Chondrocyte (in vitro differentiated cells): ENCODE measurements at places on chromosomes 1 and 21. TPM values are rescaled to one million over a fixed set of nuclear protein-coding genes. Genes with fewer than 3 reads are reported as not detected.

The OR6K3 gene
- not detected in 3 replicates for total RNA-seq

The SPRR2A gene
- total RNA-seq, result not detected in 3 replicates

The NBPF20 gene
- total RNA-seq, result 2.7 to 5.7 TPM (median 3.4 TPM) in 3 replicates

The ABCG1 gene
- 0.51 to 1.6 TPM (median 1.6 TPM) in 3 replicates for total RNA-seq

The FCRL2 gene
- not detected in 3 replicates for total RNA-seq

The ERO1B gene
- total RNA-seq, result 2.4 to 3.3 TPM (median 3.1 TPM) in 3 replicates

The GBP7 gene
- total RNA-seq, result not detected in 3 replicates

DNA sequence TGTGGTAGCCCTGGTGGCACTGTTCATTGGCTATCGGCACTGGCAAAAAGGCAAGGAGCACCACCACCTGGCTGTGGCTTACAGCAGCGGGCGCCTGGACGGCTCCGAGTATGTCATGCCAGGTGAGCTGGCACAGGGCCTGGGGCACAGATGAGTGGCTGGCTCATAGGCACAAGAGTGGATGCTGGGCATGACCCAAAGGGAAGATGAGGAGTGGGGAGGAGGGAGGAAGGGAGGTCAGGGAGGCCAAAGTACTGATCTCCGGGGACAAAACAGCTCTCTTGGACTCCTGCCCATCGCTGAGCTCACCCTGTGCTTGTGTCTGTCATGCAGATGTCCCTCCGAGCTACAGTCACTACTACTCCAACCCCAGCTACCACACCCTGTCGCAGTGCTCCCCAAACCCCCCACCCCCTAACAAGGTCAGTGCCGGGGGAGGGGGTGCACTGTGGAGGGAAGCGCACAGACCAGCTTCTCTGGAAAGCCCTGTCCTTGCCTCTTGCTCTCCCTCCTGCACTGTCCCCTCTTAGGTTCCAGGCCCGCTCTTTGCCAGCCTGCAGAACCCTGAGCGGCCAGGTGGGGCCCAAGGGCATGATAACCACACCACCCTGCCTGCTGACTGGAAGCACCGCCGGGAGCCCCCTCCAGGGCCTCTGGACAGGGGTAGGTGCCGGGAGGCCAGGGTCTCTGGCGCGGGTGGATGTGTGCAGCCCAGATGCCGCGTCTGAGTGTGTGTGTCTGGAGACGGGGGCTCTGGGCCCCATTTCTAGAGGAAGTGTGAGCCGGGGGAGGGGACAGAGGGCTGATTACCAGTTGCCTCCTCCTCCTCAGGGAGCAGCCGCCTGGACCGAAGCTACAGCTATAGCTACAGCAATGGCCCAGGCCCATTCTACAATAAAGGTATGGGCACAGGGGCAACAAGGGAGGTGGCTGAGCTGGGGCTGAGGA is 7.3 kb upstream of the LRRC71 start:
- H3K27me3 ChIP-seq, result no peaks in the 10 kb centered on the region
- H3K4me3 ChIP-seq, result no peak overlapping the region
- no peak overlapping the region for H3K27ac ChIP-seq

GRCh38 chr1:190067592-190067991 is 410.1 kb downstream of the BRINP3 start:
- H3K4me3 ChIP-seq, result no peak overlapping the region
- H3K27ac ChIP-seq, result no peak overlapping the region
- no peaks in the 10 kb centered on the region for H3K36me3 ChIP-seq
- DNase-seq, result no peak

- H3K27me3 ChIP-seq, result peaks cover 2% of the 10 kb centered on the region
- H3K27ac ChIP-seq, result no peak overlapping the region
- DNase-seq, result no peak
- no peaks in the 10 kb centered on the region for H3K36me3 ChIP-seq
- no peaks in the 10 kb centered on the region for H3K4me1 ChIP-seq
These were observed 292.9 kb downstream of the PLA2G4A start for GRCh38 chr1:187121661-187122060.

DNA sequence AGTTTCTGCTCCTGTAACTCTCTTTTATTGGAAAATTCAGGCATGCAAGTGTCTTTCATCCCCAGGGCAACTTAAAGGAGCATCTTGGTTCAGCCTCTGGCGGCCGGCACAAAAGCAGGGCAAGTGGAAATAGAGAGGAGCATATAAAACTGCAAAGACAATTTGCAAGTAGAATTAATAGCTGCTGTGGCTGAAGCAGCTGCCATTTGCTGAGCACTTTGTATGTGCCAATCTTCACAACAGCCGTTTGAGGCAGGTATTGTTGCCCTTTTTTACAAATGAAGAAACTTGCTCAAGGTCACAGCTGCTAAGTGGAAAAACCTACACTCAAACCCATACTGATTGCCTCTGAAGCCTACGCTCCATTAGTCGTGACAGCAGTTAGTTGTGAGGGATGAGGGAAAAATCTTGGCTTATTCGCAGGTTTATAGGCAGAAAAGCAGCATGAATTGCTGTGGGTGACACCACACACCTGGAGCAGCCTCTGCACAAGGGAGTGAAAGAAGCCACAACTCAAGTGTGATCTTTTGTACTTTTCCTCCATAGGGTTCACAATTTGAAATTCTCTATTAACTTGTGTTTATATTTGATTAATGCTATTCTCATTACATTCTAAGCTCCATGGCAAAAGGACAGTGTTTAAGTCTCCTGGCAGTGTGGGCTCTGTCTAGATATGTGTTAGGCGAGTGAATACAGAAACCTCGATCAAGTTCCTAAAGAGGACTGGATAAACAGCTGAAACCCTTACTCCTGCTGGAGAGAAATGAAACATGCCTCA is 99.0 kb upstream of the BEND5 start:
- H3K27ac ChIP-seq, result no peak overlapping the region
- H3K36me3 ChIP-seq, result no peaks in the 10 kb centered on the region
- H3K4me1 ChIP-seq, result peaks cover 9% of the 10 kb centered on the region

- peaks cover 7% of the 10 kb centered on the region for H3K4me1 ChIP-seq
- no peak overlapping the region for H3K27ac ChIP-seq
- H3K36me3 ChIP-seq, result no peaks in the 10 kb centered on the region
- DNase-seq, result no peak
These were observed 16.5 kb upstream of the PARP1 start for GRCh38 chr1:226424221-226425003.

- no peak for DNase-seq
- H3K4me1 ChIP-seq, result peaks cover 62% of the 10 kb centered on the region
- H3K27ac ChIP-seq, result no peak overlapping the region
- peaks cover 17% of the 10 kb centered on the region for H3K36me3 ChIP-seq
- no peaks in the 10 kb centered on the region for H3K27me3 ChIP-seq
- H3K4me3 ChIP-seq, result no peak overlapping the region
These were observed 90.0 kb downstream of the ARHGEF10L start for GRCh38 chr1:17629460-17629859.

DNA sequence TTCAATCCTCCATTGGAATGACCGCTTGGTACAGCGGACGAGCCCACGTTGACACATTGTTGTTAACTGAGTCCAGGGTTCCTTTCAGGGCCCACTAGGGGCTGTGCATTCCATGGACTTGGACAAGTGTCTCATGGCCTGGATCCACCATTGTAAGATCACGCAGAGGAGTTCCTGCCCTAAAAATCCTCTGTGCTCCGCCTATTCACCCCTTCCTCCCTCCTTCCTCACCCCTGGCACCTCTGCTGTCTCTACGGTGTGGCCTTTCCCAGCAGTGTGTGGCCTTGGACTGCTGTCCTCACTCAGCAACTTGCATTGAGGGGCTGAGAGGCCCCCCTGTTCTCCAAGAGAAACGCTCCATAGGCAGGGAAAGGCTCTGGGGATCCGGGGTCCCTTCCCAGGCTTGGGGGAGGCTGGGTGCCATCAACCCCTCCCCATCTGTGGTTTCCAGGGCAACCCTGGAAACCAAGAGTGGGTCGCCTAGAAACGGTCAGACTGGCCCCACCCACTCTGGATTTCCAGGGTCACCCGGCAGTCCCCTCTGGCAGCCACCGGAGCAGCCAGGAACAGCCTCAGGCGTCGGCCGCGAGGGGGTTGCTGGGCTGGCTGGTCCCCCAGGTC is 50.9 kb downstream of the MEGF6 start:
- peaks cover 5% of the 10 kb centered on the region for H3K4me1 ChIP-seq
- peaks cover 8% of the 10 kb centered on the region for H3K27me3 ChIP-seq
- H3K36me3 ChIP-seq, result no peaks in the 10 kb centered on the region
- no peak for DNase-seq
- no peak overlapping the region for H3K4me3 ChIP-seq

GRCh38 chr1:173048621-173049321 is 2.0 kb downstream of the TNFSF18 start:
- H3K4me1 ChIP-seq, result peaks cover 16% of the 10 kb centered on the region
- no peak overlapping the region for H3K27ac ChIP-seq
- no peaks in the 10 kb centered on the region for H3K27me3 ChIP-seq
- no peak overlapping the region for H3K4me3 ChIP-seq
- no peaks in the 10 kb centered on the region for H3K36me3 ChIP-seq
- no peak for DNase-seq

DNA sequence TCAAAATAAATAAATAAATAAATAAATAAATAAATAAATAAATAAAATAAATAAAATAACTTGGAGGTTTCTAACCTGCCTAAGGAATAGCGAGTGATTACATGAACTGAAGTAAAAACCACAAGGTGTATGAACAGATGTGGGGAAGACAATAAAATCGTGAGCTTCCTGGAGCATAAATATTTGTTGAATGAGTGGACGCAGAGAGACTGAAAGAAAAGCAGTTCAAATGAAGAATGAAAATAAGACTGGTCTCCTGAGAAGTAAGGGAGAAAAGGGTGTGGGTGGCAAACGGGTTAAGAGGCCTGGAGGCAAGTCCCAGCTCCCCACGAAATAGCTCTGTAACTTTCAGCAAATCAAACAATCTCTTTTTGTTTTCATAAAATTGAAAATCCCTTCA is 33.6 kb downstream of the CHML start:
- peaks cover 6% of the 10 kb centered on the region for H3K36me3 ChIP-seq
- no peak overlapping the region for H3K4me3 ChIP-seq
- no peaks in the 10 kb centered on the region for H3K27me3 ChIP-seq
- no peak overlapping the region for H3K27ac ChIP-seq
